ENCODE measurements at places on chromosomes 4 and X.

GRCh38 chrX:66731398-66731797 is 92.5 kb upstream of the EDA2R start:
- peak; percentile 55 for DNase-seq

- no peak for DNase-seq
These were observed 99.7 kb upstream of the CXorf66 start for GRCh38 chrX:140064993-140065392.

- peak; percentile 26 for DNase-seq
These were observed 17.7 kb downstream of the MND1 start for GRCh38 chr4:153362184-153362583.

DNA sequence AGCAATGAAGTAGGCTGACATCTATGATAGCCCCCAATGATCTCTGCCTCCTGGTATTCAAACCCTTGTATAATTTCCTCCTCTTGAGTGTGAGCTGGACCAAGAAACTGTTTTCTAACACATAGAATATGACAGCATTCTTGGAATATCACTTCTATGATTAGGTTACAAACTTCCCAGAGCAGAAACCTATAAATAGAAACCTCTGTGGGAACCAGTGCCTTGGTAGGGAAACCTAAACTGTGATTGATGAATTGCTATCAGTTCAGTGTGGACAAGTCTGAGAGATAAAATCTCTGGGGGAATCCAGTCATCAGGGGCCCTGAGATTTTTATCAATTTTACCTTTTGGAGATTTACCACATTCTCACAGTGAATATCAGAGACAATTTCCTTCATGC is 756.5 kb upstream of the AGA start:
- no peak for DNase-seq

- no peak for DNase-seq
These were observed 380.5 kb upstream of the IGFBP7 start for GRCh38 chr4:57490520-57491255.

DNA sequence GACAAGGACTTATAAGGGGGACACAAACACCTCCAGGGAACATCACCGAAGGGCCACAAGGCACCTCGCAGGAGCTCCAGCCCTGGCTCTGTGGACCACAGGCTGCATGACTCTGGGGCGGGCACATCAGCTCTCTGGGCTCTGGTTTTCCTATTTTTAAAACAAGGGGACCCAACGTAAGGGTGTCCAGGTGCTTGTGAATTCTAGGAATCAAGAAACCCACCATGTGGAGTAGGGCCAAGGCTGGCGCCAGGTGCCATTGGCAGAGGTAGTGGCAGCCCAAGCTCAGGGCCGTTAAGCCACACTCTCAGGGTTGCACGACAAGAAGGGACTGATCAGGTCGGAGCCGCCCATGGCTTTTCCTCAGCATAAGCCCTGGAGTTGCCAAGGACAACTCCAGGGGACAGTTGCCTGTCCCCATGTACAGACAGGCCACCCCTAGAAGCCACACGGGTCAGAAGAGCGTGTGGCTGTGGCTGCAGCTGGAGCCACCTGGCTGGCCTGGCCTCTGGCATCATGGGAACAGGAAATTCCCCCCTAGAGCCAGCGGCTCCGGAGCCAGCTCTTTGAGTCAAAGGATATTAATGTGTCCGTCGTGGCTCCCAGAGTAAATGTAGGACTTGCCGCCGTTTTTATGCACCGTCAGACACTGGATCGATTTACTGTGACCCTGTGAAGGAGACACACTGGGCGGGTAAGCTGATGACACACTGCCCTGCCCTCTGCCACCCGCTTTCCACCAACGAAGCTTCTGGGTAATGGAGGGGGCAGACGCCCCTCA is 32.5 kb downstream of the WDR1 start:
- DNase-seq = no peak

DNA sequence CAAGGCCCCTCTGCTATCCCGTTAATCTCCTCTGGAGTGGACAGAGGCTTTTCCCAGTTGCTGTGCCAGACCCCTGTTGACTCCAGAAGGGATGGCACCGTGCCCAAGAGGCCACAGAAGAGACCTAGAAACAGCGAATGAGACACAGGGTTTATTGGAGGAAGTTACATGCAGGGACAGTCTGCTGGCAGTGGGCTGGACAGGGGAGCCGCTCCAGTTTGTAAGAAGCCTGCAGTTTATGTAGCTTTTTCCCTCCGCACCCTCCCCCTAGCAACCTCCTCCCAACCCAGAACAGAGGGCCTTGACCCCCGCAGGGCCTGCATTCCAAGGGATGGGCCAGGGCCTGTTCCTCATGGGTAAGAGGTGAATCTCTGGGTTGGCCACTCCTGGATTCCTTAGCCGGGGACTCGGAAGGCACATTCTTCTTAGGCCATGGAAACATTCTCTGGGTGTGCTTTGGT is 216.8 kb upstream of the PSAPL1 start:
- DNase-seq = peak; percentile 47

GRCh38 chrX:109684136-109684535 is 48.9 kb downstream of the ACSL4 start:
- no peak for DNase-seq

- no peak for DNase-seq
These were observed 803 bp downstream of the CNGA1 start for GRCh38 chr4:48015678-48016077.

GRCh38 chrX:1496076-1496475 is 40.9 kb downstream of the P2RY8 start:
- DNase-seq = no peak

DNA sequence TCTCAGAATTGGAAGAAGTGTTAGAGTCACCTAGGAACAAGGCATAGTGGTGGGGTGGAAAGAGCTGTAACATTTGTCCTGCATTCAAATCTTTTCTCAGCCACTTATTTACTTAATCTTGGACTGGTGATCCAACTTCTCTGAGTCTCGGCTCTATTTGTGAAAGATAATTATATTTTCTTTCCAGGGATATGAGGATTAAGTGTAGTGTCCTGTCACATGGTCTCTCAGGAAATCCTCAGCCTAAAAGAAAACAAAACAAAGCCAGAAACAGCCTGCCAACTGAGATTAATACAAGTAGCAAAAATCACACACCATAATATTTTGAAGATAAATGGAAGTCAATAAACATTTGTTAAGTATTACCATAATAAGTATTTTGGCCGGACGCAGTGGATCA is 33.3 kb upstream of the ETNPPL start:
- DNase-seq = no peak

GRCh38 chr4:55947254-55947882 is 1.4 kb upstream of the CEP135 start:
- DNase-seq = peak; percentile 72

GRCh38 chr4:25015012-25015411 is 15.7 kb downstream of the LGI2 start:
- peak; percentile 82 for DNase-seq

DNA sequence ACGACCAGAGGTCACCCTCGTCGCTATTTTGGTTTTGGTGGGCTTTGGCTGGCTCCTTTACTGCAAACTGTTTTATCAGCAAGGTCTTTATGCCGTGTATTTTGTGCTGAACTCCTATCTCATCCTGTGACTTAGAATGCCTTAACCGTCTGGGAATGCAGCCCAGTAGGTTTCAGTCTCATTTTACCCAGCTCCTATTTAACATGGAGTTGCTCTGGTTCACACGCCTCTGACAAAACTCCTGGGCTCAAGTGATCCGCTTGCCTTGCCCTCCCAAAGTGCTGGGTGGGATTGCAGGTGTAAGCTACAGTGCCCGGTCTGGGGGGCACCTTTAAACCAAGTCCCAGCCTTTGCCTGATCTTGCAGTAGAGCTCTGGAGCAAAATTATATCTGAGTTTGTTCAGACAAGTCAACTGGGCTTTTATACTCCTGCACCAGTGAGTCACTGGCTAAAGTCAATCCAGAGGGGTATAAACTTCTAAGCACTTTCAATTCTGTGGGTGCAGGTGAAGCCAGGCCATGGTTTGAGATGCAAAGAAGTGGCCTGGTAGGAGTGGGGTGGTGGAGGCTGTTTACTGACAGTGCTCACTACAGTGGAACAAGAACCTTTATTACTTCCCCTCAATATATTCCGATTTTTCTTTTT is 50.2 kb downstream of the MGST2 start:
- no peak for DNase-seq

DNA sequence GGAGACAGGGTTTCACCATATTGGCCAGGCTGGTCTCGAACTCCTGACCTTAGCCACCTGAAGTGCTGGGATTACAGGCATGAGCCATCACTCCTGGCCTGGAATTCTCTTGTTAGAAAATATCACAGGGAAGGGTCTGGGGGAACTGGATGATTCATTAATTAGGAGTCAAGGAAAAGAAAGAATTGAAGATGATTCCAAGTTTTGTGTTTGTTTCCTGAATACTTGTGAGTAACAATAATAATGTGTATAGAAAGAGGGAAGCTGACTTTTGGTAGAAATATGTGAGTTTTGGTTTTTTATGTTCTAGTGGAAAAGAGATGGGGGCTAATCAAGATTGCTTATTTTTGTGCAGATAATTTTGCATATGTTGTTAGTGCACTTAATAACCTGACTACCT is 77.3 kb upstream of the CLNK start:
- DNase-seq = no peak

- no peak for DNase-seq
These were observed 30.3 kb upstream of the SLC2A9 start for GRCh38 chr4:10051517-10052135.

GRCh38 chr4:955161-955921 is 18.0 kb downstream of the DGKQ start:
- no peak for DNase-seq

GRCh38 chr4:141763374-141763773 is 127.0 kb downstream of the IL15 start:
- DNase-seq = no peak

GRCh38 chrX:10243106-10243505 is 86.3 kb downstream of the CLCN4 start:
- DNase-seq = no peak

GRCh38 chr4:110970642-110971041 is 347.8 kb upstream of the PITX2 start:
- peak; percentile 62 for DNase-seq

- DNase-seq = no peak
These were observed 210.8 kb downstream of the MGST2 start for GRCh38 chr4:139876337-139876941.

DNA sequence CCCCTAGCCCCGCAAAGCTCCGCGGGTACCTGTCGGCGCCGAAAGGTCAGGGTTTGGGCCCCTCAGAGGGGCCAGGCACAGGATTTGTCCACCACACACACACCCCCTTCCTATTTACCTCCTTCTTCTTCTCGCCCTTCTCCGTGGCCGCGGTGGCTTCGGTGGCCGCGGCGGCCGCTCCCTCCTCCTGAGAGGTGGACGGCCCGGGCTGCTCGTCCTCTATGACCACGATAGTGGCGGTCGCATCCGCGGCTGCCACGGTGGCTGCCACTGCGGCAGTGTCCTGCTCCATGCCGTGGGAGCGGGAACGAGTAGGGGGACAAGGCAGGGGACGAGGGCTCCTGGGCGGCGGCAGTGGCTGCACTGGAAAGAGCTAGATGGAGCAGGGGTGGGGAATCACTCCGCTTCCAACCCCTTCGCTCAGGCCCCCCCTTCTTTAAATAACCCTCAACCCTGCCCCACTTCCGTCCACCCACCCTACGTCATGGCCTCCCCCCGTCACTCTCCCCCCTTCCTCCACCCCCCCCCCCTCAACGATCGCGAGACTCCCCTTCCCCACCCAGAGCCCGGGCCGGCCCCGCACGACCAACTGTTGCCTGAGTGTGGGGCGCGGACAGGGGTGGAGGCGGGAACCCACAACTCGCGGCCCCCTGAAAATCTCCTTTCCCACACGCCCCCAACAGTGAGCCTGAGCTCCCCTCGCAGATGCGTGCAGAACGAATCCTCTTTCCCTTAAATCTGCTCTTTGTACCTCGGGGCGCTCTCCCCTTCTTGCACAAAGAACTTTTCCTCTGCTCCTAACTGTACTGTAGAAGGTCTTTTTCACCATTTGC is at the start of gene SMARCA1:
Gene SMARCA1 (minus strand): TSS at position 412 of the 833 bp plus-strand sequence. CDS start 120 bp downstream, at position 292.
- no peak for DNase-seq

GRCh38 chr4:99008051-99008450 is 12.5 kb downstream of the METAP1 start:
- DNase-seq = no peak

- no peak for DNase-seq
These were observed 97.6 kb upstream of the C1GALT1C1 start for GRCh38 chrX:120727452-120727851.

Measured in suppressor macrophage (primary cell).